ENCODE measurements at places on chromosomes 7 and 10.

DNA sequence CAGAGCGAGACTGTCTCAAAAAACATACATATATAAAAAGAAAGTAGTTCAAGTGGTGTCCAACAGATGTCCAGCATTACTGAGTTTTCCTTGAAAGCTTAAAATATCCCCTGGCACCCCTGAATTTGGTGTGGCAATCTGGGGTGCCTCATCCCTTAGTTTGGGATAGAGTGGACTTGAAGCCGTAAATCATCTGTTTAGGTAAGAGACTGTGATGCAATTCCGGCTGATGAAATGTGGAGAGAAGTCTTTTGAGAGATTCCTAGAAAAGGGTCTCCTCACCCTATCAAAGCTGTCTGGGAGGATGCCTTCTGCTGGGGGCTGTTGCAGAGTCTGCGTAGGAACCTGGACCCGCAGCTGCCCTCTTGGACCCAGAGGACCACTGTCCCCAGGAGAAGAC is 408.0 kb downstream of the RPS24 start:
- no peak for DNase-seq

DNA sequence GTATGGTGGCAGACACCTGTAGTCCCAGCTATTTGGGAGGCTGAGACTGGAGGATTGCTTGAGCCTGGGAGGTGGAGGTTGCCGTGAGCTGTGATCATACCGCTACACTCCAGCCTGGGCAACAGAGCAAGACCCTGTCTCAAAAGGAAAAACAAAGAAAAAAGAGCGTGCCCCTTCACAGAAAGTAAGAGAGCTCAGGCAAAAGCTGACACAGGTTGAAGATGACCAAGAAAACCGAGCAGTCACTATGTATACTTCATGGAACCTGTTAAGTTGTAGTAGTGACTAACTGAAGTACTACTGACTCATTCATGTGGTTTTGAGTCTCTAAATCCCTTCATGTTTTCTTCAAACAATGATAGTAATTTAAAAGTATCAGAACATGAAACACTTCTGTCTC is 1.2 kb upstream of the PRRT4 start:
- DNase-seq: no peak

- no peak for DNase-seq
These were observed 456 bp downstream of the PGAM2 start for GRCh38 chr7:44064791-44065430.

DNA sequence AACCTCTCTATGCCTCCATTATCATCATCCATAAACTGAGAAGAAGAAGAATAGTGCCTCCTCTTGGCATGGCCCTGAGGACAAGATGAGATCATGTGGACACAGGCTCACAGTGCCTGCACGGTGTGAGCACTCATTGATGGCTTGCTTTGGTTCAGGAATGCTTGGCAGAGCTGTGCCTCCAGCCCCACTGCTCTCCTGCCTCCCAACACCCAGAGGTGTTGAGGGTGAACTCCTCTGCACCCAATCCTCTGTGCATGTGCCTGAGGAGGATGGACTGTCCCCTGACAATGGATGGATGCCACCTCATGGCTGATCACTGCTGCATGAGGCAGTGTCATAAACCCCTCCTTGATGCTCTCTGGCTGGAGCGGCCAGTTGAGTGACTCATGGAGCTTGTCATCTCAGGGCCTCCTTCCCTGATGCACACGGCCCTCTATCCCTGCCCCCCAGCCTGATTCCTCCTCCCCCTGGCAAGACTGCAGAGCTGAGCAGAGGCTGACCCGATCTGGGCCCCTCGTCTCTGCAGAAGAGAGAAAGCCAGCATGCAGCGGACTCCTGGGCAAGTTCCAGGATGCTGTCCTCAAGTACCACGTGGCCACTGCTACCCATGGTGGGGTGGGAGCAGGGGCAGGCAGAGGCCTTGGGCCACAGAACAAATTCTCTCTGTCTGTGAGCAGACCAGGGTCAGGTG is 136.3 kb downstream of the KCNMA1 start:
- no peak for DNase-seq

- no peak for DNase-seq
These were observed 45.6 kb upstream of the SCIN start for GRCh38 chr7:12524794-12525386.

DNA sequence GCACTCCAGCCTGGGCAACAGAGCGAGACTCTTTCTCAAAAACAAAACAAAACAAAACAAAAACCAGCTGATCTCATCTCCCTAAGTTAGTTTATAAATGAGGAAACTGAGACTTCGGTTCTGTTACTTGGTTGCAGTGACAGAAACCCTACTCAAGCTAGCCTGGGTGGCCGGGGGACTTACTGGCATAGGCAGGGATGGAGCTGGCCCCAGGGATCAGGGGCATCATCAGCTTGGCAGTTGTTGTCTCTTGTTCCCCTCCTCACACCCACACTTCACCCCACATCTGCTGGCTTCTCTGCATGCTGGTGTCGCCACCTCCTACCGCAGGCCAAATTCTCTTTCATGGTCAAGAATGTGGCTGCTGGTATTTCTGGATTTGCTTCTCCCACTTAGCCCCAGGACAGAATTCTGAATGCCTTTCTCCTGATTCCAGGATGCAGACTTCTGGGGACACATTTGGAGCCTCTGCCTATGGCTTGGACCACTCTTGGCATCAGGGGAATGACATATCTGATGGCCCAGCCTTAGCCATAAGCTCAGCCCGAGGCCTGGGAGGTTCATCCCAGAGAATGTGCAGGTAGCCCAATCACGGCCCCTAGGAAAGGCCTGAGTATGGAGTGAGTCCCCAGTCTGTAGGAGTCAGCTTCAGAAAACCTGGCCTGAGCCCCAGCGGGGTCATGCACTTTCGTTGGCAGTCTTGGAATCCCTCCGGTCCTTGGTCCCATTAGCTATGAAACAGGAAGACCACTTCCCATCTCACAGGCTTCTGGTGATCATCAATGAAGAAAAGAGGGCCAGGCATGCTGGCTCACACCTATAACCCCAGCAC is 41.6 kb upstream of the CTBP2 start:
- no peak for DNase-seq

- no peak for DNase-seq
These were observed 505.6 kb downstream of the HTR7 start for GRCh38 chr10:90352288-90352687.

- DNase-seq: no peak
These were observed 61.8 kb upstream of the SP4 start for GRCh38 chr7:21365866-21366624.

- no peak for DNase-seq
These were observed 156.6 kb upstream of the TRIM24 start for GRCh38 chr7:138303230-138304070.

GRCh38 chr7:142836426-142836825 is 18.4 kb upstream of the EPHB6 start:
- no peak for DNase-seq

GRCh38 chr10:3493621-3494020 is 291.4 kb downstream of the KLF6 start:
- no peak for DNase-seq

DNA sequence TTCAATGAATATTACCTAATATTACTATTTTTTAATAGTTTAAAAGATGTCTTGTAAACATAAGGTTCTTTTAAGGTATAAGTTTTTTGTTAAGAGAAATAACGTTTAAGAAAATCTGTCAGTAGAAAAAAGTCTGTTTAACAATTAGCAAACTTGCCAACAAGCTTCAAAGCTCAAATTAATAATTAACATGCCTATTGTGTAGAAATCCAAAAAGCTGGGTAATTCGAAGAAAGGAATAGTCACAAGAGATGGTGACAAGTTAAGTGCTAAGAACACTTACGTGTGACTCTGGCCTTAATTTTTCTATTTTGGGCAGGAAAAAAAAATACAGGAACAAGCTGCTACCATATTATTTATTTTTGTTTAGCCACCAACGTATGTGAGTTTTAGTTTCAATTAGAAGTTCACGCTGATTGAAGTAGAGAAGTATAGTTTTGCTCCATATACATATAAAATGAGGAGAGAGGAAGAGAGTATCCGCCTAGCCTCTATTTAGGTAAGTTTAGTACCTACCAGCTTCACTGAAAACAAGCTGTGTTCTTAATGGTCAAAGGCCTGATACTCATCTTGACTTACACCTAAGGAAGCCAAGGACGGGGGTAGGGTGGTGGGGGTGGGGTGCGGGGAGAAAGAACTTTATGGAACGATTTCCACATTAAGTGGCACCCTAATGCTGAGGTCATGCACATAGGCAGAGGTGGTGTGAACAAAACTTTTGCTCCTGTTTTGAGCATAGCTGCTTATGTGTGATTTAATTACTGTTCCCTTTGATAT is 43.4 kb upstream of the AGBL3 start:
- no peak for DNase-seq

GRCh38 chr10:72524489-72524888 is 101.4 kb downstream of the MICU1 start:
- no peak for DNase-seq

GRCh38 chr7:135454060-135454459 is 55.8 kb downstream of the CNOT4 start:
- DNase-seq: no peak

DNA sequence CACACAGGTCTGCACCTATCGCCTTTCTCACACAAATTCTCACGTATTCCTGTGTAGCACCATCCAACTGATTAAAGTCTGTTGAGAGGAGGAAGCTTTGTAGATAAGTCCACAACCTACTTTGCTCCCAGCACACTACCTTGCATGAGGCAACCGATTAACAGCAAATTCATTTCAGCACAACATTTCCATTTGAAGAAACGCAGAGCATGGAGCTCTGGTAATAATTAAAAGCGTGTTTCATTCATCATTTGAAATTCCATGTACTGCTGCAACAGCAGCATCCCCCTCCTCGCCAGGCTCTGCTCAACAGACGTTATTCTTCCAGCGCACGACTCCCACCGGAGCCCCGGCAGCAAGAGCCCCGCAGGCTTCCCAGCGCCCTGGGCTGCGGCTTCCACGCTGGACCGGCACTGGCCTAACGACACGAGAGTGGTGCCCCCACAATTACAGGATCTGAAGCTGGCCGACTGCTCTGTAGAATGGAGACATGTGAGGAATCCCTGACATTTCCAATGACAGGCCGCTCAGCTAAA is 118.8 kb downstream of the DIP2C start:
- no peak for DNase-seq

DNA sequence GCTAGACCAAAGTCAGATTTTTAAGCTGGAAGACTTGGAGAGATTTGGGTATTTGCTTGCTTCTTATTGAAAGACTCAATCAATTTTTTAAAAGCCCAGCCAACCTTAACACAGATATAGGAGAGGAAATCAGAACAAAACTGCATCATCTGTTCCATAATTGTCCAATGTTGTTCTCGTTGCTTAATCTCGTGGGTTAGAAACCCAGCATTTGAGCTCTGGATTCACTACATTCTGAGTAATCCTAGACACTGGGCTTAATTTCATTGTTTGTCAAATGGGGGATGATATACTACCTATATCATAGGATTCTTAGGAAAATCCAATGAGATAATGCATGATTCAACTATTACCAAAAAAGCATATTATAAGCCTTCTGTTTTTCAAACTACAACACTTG is 48.9 kb downstream of the CALD1 start:
- DNase-seq: no peak

- no peak for DNase-seq
These were observed 1.8 kb upstream of the HOXA11 start for GRCh38 chr7:27186668-27187474.

DNA sequence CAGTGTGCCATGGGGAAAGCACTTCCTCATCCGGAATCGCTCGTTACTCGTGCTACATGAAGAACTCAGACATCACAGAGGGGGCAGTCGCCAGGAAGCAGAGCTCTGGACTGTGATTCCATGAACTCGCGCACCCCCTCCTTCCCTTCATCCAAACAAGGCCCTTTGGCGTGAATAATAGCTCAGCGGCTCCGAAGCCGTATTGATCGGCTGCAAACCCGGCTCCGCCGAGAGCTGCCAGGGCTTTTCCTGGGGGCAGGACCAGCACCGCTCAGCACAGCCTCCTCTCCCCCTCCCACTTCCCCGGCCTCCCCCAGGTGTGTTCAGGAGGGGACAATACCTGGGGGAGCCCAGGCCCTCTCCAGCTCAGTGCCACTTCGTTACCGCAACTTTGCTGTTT is 129.0 kb upstream of the TCF7L2 start:
- DNase-seq: no peak

DNA sequence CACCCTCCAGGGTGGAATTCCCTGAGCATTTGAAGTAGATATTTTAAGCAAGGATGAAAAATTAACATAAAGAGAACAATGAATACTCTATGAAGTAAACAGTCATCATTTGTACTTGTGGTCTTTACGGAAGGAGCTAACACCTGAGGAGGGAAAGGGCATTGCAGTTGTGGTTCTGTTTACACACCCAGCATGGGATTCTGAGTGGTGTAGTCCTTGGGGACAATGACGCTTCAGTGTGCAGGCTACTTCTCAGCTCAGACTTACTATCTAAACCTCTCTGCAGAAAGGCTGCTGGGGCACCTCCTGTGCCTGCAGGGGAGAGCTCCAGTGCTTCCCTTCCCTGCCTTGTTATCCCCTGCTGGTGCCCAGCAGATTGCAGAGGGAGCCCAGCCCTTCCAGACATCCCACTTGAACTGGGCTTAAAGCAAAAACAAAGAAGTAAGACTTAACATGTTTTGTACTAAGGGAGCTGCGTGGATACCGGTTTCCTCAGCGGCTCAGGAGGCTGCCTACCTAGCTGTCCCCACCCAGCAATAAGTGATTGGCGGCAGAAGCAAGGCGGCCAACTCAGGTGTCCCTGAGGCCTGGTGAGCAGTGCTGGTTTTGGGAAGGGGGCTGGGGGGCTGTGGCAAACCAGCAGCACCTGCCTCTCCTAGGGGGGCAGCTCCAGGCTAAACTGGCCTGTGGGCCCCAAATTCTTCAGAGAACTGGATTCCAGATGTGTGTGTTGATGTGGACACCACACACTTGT is 89.1 kb downstream of the CELF2 start:
- DNase-seq: no peak

DNA sequence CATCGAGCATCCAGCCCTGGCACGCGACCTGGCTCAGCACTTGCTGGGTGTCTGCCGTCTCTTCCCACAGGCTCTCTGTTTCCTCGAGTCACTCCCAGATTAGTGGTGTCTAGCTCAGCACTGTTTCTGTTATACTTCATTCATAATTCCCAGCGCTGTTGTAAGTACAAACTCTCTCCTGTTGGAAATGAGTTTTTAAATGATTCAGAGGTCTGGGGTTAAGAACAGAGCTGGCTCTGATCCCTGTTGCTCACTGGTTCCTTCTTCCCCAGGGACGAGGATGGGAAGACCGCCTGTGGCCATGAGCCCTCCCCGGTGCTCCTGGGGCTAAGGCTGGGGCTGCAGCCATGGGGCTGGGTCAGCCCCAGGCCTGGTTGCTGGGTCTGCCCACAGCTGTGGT is 17.3 kb upstream of the C10orf95 start:
- no peak for DNase-seq

- no peak for DNase-seq
These were observed 10.9 kb downstream of the NRBF2 start for GRCh38 chr10:63143987-63144386.

DNA sequence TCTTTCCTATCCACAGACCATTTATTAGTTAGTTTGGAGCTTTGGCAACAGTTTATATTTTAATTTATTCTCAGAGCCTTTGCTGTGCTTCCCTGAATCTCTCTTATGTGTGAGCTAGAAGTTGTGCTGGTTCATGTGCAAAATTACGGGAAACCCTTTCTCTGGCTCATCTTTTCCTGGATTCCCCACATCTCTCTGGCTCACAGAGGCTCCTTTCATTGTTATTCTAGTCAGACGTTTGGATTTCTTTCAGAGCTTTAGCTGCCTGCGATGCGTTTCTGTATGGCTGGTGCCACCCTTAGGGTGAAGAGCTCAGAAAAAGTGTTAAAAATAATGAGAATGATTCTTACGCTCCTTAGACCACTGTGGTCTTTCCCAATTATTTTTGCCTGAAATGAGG is 53.3 kb downstream of the TPST1 start:
- no peak for DNase-seq
